B cell (primary cell): ENCODE measurements at places on chromosomes 2 and 18. TPM values are rescaled to one million over a fixed set of nuclear protein-coding genes. Genes with fewer than 3 reads are reported as not detected.

Gene ASB18
- not detected in 2 replicates for total RNA-seq

Gene PCARE
- total RNA-seq = not detected in 2 replicates

Gene PROC
- 1.2 TPM in 1 of 2 replicates, not detected in the other for total RNA-seq

Gene ITGA4
- 169 and 174 TPM in 2 replicates for total RNA-seq
